HT1080 (cell line): ENCODE measurements at places on chromosomes 3 and 15. TPM values are rescaled to one million over a fixed set of nuclear protein-coding genes. Genes with fewer than 3 reads are reported as not detected.

The ZBTB47 gene
- total RNA-seq = 13.0 and 16.4 TPM in 2 replicates

The BNC1 gene
- 14.8 and 18.1 TPM in 2 replicates for total RNA-seq

The PARP15 gene
- total RNA-seq = not detected in 2 replicates

The TICRR gene
- total RNA-seq = 8.9 and 10.1 TPM in 2 replicates

The EIF4E3 gene
- 0.37 and 0.63 TPM in 2 replicates for total RNA-seq

The CHST2 gene
- total RNA-seq = 30.9 and 36.9 TPM in 2 replicates

The GCNT3 gene
- total RNA-seq = 0.10 and 0.79 TPM in 2 replicates

The ELL3 gene
- total RNA-seq = 2.2 and 3.0 TPM in 2 replicates

The TRH gene
- total RNA-seq = not detected in 2 replicates

The CADPS gene
- 0.03 and 0.18 TPM in 2 replicates for total RNA-seq

DNA sequence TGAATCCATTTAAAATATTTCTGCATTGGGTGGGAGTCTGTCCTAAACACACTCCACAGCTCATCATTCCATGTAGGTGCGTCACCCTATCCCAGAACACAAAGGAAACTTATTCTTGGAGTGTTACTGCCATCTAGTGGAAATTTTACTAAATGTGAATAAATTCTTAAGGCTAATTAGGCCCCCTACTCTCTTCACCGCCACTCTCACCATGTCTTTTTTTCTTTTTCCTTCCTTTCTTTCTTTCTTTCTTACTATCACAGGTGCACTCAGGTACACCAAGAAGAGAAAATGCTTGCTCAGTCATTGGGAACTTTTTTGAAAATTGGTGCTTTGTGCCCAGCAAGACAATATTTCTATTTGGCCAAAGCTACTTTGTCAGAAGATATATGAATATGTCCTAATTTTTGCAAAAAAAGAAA lies 26.4 kb upstream of the ATP8B4 start:
- DNase-seq = peak; percentile 76

GRCh38 chr3:4644951-4645350 lies 151.8 kb downstream of the ITPR1 start:
- DNase-seq = no peak

DNA sequence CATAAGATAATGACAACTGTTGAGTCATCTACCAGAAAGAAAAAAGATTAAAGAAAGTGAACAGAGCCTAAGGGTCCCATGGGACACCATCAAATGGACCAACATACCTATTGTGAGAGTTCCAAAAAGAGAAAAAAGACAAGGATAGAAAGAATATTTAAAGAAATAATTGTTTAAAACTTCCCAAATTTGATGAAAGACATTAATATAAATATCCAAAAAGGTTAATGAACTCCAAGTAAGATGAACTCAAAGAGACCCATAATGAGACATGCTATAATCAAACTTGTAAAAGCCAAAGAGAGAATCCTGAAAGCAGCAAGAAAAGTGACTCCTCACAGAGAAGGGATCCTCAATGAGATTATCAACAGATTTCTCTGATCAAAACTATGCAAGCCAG lies 8.9 kb downstream of the NRG4 start:
- DNase-seq = no peak

DNA sequence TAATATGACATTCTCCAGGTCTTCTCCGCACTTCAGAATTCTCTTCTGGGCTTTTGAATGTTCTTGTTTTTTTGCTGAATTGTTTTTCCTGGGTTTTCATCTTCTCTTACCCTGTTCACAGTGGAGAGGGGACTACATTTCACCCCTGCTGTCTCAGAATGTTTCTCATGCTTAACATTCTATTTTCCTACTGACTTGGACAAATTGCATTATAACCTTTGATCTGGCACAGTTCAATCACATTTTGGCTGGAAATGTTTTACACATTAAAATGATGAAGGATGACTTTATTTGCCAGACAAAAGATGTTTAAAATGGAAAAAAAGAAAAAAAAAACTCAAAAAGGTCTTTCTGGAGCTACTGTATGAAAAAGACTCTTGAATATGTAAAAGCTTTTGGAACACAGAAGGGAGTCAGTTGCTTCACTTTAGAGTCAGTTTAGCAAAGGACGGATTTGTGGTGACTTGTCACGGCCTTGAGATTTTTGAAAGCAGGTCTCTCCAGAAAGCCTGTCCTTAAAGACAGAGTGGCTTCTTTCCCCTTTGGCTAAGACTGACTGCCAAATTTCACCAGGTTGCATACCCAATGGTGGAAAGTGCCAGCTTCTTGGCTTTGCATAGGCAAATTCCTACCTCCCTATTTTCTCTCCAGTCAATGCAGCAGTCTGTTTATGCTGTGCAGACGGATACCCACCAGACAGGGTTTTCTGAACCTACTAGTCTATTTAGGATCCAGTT lies 401.0 kb upstream of the TBL1XR1 start:
- DNase-seq = no peak

DNA sequence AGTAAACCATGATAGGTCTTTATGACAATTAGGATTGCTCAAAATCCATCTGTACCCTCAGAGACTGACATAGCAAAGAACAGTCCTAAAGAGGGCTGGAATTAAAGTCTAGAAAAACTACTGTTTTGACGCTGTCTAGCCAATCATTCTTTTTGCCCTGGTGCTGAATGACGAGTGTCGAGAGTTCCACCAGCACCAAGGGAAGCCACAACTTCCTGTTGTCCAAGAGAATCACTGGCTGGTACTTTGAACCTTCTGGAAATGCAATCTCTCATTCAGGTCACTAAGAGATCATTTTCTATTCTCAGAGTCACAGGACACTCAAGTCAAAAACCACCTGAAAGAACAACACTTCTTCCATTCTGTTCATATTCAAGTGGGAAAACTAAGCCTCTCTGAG lies 37.7 kb downstream of the FBN1 start:
- no peak for DNase-seq

DNA sequence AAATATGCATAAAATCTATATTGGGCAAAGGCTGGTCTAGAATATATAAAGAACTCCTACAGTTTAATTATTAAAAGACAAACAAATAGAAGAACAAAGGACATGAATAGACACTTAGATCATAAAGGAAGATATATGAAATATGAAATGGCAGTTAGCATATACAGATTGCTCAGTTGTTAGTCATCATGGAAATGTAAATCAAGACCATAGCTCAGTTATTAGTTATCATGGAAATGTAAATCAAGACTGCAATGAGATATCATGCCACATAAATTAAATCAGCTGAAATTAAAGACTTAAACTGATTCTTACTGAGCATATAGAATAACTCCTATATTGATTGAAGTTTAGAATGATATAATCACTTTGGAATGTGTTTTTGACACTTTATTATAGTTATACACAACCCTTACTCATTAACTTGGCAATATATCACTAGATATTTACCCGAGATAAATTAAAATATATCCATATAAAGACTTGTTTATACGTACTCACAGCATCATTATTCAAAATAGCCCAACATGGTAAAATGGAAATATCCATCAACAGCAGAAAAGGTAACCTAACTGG lies 45.2 kb upstream of the GOLGA8B start:
- no peak for DNase-seq

DNA sequence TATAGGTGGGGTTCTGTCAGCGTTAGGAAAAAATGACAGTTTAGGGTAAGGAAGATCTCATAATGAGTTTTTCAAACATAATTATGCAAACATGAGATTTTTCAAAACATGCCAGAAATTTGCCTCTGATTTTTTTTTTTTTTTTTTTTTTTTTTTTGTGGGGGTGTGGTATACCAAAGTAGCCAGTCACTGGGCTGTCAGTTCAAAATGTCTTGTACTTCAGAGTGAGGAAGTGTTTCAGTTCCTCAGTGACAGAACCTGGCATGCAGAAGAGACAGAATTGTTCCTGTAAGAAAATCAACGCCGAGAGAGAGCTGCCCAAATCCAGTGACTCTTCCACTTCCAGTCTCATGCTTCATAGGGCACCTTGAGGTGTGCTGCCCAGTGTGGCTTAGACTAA lies 9.7 kb downstream of the NCBP2 start:
- no peak for DNase-seq

- no peak for DNase-seq
Observed at GRCh38 chr3:14474363-14475081, 65.6 kb downstream of the GRIP2 start.

- no peak for DNase-seq
Observed at GRCh38 chr15:26882112-26882511, 15.2 kb downstream of the GABRA5 start.

- peak; percentile 86 for DNase-seq
Observed at GRCh38 chr3:137032465-137033120, 74.8 kb downstream of the IL20RB start.

DNA sequence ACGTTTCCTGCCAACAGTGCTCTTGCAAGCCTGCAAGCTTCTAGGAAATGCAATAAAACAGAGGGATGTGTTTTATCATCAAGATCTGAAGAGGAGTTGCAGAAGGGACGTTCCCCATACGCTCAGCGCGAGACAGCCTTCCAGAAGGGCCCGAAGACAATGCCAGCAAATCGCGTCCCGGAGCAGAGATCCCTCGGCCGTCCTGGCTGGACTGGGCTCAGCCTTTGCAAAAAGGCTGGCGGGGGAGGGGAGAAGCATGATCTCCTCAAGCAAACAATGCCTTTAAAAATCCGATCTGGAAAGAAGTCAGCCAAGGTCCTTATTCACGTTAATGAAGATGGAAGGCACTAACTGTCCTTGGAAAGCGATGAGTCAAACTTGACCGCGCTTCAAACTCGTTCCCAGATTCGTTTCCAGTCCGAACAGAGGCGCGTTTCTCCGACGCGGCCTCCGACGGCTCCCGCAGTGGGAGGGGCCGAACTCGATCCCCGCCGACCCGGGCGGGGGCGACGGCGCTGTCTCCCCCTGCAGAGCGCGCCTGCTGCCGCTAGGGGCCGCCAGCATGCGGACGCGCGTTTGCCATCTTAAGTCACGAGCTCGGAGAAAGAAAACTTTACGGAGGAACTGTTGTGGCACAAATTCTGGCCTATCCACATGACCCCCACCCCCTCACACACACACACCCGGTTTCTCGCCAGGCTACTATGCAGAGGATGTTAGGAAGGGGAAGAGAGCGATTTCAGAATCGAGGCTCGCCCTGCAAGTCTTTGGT lies 5.5 kb downstream of the BCL6 start:
- peak; percentile 88 for DNase-seq

GRCh38 chr3:197994736-197995135 lies 34.7 kb downstream of the LMLN start:
- no peak for DNase-seq

- no peak for DNase-seq
Observed at GRCh38 chr15:85704066-85704465, 90.7 kb downstream of the KLHL25 start.

DNA sequence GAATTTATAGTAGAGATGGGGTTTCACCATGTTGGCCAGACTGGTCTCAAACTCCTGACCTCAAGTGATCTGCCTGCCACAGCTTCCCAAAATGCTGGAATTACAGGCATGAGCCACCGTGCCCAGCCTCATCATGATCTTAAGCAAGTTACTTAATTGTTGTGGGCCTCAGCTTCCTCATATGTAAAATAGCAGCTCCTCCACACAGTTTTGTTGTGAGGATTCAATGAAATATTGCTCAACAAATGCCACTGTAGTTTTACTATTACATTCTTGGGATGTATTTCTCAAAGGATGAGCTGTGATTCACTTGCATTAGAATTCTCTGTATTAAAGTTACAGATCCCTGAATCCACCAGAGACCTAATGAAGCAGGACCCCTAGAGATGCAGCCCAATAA lies 168.8 kb downstream of the ADAMTS9 start:
- no peak for DNase-seq

DNA sequence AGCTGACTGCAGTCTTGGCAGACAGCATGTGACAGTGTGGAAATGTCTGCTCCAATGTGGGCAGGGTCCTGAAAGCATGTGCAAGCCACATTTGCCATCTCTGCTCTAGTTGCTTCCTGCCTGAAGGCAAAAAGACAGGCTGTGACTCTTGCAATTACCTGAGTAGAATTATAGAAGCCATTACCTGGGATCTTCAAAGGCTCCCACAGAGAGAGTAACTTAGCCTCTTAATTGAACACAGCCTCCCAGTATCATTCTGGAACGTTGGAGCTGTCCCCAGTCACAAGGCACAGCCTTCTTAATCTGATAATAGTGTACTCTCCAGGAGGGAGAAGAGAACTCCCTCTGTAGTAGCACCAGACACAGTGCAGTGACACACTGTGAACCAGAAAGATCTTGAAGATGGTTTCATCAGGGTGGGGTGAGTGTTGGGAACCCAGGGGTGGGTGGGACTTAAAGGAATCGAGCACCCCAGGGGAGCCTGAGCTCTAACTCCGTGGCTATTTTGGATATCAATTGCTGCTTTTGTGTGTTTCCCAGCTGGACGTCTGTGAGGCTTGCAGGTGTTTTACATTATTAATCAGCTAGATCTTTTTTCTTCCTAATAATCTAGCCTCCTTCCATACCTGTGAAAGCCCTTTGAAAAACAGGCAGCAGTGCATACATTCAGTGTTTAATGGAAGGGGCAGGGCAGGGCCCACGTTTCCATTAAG lies 40.6 kb upstream of the GLCE start:
- DNase-seq = no peak

DNA sequence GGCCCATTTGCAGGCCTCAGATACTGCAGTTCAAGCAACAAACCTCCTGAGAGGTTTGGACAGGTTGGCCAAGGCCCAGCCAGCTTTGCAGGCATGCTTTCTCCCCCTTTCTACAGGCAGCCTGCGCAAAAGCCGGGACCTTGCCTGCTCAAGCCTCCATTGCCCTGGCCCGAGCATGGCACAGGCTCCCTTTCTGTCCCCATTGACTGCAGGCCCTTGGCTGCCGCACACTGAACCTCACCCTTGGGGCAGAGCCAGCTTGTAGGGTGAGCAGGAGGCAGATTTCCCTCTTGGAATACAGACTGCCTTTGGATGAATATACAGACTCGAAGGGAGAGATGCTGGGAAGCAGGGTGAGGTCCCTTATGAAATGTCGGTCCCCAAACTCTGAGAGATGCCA lies 461.7 kb upstream of the PROK2 start:
- DNase-seq = no peak
